ENCODE measurements at places on chromosomes 4 and X. TPM values are rescaled to one million over a fixed set of nuclear protein-coding genes. Genes with fewer than 3 reads are reported as not detected.

HDAC8 gene
- total RNA-seq = 86.7 TPM

PPP2R2C gene
- 60.7 TPM for total RNA-seq

GPRASP2 gene
- 79.2 TPM for total RNA-seq

TMSB15A gene
- 163 TPM for total RNA-seq

LAGE3 gene
- total RNA-seq = 9.4 TPM

SH2D1A gene
- not detected for total RNA-seq

ASMT gene
- not detected for total RNA-seq

NAAA gene
- total RNA-seq = 27.9 TPM

LAS1L gene
- 24.7 TPM for total RNA-seq

SPOCK3 gene
- 10.3 TPM for total RNA-seq

KLHL13 gene
- 31.3 TPM for total RNA-seq

CHRDL1 gene
- 36.9 TPM for total RNA-seq

CLGN gene
- total RNA-seq = 5.0 TPM

BANK1 gene
- total RNA-seq = not detected

TKTL1 gene
- 1.9 TPM for total RNA-seq

OTUD6A gene
- not detected for total RNA-seq

LPAR4 gene
- 3.8 TPM for total RNA-seq

CYTL1 gene
- not detected for total RNA-seq

NXF2B gene
- total RNA-seq = 0.31 TPM

TEX13D gene
- total RNA-seq = not detected

DCLK2 gene
- total RNA-seq = 203 TPM

SLC9B1 gene
- total RNA-seq = 6.9 TPM

INTS6L gene
- total RNA-seq = 30.7 TPM

SPACA5 gene
- not detected for total RNA-seq
